OCI-M1 (cell line): ENCODE measurements at places on chromosomes 7 and 10.

DNA sequence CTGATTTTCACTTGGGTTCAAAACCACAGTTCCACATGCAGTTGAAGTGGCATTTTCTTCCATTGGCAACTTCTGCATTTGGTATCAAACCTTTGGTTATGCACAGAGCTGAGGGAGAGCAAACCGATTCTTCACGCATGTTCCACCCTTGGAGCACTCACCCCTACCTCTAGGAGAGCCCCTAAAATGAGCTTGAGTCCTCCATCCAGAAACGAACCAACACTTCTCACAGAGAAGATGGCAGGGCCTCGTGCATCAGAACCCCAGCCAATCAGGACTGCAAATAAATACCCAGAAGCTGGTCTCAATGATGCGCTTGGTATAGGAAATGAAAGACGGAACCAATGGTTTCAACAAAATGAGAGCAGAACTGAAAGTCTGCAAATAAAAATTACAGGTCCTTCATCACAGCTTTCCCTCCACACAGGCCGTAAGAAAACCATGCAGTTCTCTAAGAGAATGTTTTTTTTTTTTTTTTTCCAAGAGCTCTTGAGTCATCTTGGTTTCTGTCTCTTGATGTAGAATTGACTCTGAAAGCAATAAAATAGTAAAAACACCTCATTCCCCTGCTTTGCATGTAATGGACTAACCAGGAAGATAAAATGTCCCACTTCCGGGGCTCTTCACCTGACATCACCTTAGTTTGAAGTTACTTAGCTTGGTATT, 23.9 kb downstream of the KLF6 start:
- no peak for DNase-seq

- no peak for DNase-seq
These were observed 665.2 kb upstream of the ZWINT start for GRCh38 chr10:57026307-57026706.

DNA sequence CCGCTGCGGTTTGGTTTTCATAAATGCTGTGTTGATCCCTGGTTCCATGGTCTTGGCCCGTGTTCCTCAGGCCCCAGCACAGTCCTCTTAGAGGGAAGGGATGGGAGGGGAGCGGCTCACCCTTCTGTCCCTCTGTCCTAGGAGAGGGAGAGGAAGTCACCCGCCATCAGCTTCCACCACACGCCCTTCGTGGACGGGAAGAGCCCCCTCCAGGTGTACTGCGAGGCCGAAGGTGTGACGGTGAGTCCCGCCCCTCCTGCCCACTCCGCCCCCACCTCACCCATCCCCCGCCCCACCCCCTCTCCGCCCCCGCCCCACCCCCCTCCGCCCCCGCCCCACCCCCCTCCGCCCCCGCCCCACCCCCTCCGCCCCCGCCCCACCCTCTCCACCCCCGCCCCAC, 37.5 kb upstream of the DPYSL4 start:
- DNase-seq, result no peak

GRCh38 chr7:31899356-31899927, 170.8 kb downstream of the PDE1C start:
- no peak for DNase-seq
